Transverse colon (tissue), 4 donors: ENCODE measurements at places on chromosomes 6 and 20. TPM values are rescaled to one million over a fixed set of nuclear protein-coding genes. Genes with fewer than 3 reads are reported as not detected.
A peak's percentile ranks its signal among the peaks of the same experiment; 100 is the strongest.

DNA sequence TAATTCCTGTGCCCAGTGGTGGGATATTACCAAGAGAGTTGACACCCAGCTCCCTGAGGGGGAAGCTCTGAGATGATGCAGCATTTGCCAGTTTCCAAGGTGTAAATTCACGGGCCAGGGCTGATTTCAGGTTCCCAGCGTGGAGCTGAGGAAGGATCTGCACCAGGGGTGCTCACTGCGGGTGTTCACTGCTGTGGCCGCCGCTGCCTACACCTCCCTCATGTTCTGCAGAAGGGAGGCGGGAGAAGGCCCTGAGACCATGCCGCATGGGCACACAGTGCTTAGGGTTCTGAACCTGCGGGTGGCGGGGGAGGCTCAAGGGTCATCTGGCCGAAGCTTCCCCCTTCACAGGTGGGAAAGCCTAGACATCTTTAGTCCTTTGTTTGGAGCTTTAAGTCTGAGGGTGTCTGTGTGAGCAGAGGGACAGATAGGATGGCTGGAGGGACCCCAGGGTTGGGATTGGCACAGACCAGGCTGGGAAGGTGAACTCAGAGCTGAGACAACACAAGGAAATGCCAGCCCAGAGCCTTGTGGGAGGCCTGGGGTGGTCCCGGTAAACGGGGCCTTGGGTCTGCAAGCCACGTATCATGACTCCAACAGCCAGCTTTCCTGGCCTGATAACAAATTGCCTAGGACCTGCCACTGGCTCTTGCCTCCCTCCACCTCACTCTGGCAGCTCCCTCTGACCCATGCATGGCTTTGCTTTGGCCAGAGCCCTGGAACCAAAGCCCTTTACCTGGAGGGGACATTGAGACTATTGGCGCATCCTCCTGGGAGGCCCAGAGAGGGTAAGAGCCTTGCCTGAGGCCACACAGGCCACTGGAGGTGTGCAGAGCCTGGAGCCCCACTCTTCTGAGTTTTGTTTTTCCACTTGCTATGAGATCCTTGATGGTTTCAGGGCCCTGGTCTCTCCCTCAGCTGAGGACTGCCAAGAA, 40.4 kb downstream of the SYNJ2 start:
- no peak for DNase-seq

GRCh38 chr6:84348801-84349200, 121.4 kb upstream of the CEP162 start:
- DNase-seq = no peak

- peak; percentile 50 for DNase-seq
Measured at GRCh38 chr20:63580796-63581461, 6.9 kb upstream of the HELZ2 start.

- no peak for DNase-seq
Measured at GRCh38 chr6:43286980-43287716, 10.9 kb upstream of the SLC22A7 start.

DNA sequence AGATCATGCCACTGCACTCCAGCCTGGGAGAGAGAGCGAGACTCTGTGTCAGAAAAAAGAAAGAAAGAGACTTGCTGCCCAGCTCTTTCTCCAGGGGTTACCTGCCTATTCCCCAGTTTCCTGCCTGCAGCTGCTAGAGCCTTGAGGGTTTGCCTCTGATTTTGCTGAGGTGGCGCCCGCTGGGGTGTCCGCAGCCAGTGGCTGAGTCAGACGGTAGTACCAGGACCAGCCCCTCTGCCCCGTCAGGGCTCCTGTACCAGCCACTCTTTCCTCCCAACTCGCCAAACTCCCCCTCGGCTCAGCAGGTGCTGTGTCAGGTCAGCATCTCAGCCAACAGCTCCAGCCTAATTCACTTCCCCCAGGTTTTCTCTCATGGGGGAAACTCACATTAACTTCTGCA, 7.4 kb upstream of the LSM14B start:
- DNase-seq = no peak

GRCh38 chr20:44618318-44618731, 33.2 kb downstream of the ADA start:
- DNase-seq = peak; percentile 51

DNA sequence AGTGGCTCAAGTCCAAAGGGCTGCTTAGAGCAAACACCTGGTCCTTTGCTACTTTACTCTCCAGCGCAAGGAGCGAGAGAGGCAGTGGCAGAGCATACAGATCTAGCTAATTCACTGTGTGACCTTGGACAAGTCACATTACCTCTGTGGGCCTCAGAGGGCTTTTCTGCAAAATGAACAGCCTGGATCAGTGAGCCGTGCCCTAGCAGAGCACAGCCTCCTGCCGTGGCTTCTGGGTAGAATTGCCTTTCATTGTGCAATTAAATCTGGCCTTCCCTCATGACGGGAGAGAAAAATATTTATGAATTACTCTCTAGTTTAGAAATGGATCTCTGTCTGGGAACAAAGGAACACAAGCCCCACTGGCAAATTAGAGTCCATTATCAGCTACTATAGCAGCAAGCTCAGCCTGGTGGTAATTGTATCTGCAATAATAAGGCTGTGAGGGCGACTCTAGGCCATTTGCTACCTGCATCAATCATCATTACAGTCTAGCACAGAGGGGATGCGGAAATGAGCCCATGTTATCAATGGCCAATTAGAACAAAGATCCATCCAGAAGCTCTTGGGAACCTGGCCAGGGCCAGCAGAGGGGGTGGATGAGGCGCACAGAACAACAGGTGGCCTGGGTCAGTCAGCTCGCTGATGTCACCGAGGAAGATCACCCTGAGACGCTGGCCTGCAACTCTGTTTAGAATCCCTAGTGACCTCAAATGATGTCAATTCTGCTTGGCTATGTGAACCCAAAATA, 114.2 kb upstream of the LY86 start:
- DNase-seq = no peak

GRCh38 chr6:34241351-34242215, 4.9 kb downstream of the HMGA1 start:
- DNase-seq = no peak

- DNase-seq = no peak
Measured at GRCh38 chr20:35603695-35604448, 11.8 kb upstream of the SPAG4 start.

DNA sequence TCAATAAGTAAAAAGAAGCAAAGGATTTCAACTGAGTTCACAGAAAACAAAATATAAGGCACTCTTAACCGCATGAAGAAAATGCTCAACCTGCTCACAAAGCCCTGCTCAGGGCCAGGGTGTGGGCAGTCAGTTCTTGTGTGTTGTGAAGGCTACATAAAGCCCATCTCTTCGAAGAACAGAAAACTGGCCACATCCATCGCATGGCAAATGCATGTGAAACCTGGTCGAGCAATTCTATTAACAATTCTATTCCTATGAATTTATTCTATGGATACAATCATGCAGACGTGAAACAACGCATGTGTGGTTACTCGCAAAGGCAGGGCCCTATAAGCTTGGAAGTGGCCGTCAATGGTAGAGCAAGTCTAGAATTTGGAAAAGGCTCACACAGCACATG, 110.5 kb downstream of the PSMB1 start:
- no peak for DNase-seq

- DNase-seq = peak; percentile 3
Measured at GRCh38 chr20:35006009-35006408, 50.3 kb downstream of the MYH7B start.

DNA sequence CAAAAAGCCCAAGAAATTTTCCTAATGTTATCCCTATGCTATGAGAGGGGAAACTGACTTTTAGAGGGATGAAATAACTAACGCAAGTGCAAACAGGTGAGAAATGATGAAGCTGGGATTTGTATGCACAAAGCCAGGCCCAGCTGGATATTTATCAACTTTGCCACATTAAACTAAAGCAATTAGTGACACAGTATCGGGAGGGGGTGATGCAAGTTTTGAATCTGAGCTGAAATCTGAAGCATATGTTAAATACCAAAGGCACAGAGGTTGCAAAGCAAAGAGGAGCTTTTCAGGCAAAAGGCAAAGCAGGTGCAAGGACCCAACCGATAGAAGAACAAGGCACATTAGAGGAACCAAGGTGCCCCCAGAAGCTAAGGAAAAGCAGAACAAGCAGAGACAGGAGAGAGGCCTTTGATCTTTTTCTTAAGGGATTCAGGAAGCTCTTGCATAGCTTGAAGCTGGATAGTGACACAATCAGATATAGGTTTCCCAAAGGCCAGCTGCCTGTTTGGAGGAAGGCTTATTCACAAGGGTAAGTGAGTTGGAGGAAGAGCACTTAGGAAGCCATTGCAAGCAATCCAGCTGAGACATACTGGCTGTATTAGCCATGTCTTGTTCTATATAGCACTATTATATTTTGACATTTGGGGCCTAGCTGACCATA, 207.5 kb downstream of the HIVEP2 start:
- no peak for DNase-seq

GRCh38 chr6:42292004-42292740, 74.5 kb upstream of the MRPS10 start:
- no peak for DNase-seq

GRCh38 chr6:161066511-161066910, 74.9 kb downstream of the MAP3K4 start:
- DNase-seq = no peak

DNA sequence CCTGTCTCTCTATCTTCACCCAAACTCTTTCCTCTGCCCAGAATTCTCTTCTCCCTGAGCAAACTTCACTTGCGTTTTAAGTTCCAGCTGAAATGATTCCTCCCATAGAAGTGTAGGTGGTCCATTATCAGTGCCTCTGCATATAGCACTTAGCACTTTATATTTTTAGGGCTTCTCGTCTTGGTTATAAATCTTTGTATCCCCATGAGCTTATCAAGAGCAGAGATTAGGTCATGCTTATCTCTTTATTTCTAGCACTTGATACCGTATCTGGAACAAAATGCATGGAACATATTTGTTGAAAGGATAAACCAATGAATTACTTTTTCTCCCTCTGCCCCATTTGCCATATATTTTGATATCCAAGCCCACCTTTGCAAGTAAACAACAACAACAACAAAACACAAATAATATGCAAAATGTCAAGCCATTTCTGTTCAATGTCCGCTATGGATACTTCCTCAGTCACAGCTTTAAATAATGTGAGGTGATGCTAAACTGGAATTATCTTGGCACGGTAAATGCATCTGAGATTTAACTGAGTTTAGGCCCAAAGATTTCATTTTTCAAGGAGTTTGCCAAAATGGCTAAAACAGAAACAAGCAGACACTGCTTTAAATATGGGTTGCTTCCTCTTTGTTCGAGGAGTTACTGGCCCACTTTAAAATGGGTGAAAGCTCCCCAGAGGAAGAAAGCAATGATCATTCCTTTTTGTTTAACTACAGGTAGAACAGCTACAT, 106.2 kb upstream of the STMND1 start:
- DNase-seq = no peak

DNA sequence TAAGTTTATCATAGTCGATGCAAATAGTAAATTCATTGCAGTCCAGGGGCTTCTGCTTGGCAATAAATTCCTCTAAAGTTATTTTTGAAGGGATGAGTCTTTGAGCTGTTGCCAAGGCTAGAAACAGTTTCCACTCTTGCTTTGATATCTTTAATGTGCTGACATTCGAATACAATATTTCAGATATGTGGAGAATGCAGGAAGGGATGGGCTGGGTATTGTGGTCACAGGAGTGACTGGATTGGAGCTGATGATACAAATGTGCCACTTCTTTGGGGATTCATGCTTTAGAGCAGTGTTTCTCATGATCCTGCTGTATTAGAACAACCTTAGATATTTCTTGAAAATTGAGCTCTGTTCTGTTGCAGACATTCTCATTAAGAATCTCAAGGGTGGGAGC, 139.0 kb downstream of the PRDM13 start:
- DNase-seq = no peak

GRCh38 chr6:5462856-5463255, 201.5 kb downstream of the FARS2 start:
- no peak for DNase-seq

GRCh38 chr20:22977047-22977785, 57.9 kb upstream of the SSTR4 start:
- no peak for DNase-seq

DNA sequence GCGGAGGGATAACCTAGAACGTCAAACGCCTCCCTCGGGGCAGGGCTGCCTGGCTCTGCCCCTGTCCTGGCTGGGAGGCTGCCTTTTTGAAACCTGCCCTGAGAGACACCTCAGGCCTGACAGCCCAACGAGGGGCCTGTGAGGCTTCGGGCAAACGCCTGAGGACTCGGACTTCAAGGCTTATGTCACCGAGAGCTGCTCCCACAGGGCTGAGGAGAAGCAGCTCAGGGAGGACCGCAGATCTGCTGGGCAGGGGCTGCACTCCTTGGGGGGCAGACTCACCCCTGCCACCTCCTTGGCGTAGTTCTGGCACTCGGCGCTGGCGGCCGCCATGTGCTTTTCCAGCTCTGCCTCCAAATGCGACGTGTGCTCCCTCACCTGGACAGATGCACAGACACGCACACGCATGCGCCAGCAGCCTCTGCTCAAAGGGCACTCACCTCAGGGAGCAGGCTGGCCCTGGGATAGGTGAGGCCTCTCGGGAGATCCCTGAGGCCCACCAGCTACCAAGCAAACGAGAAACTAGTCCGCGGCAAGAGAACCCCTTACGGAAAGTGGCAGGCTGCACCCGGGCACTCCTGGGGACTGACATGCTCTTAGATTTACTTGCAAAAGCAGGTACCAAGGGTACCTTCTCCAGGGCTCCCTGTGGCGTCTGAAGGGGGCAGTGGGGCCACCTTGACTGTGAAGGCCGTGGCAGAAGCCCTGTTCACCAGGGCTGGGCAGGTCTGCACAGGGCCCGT, 49.6 kb downstream of the DSTN start:
- DNase-seq = peak; percentile 6

DNA sequence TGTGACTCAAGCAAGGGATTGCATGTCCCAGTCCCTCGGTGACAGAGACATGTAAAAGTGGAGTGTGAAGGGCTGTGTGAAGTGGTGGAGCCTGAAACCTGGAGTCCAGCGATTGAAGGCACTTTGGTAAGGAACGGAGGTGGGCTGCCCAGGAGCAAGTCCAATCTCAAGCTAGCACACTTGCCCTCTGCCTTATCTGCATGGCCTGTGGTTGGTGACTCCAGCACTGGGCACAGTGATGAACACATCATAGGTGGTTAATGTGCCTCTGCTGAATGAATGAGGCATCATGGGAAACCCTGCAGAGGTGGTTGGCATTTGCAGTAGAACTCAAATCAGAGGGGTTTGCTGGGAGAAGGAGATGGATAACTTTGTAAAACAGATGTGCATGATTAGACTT, 14.9 kb upstream of the ULBP3 start:
- DNase-seq = no peak

The MROH8 gene
- total RNA-seq = 2.2 TPM

The TMEM217 gene
- total RNA-seq = not detected

The HCRTR2 gene
- not detected for total RNA-seq

The CRISP2 gene
- not detected for total RNA-seq

The INSM1 gene
- total RNA-seq = 0.60 TPM

The CD109 gene
- total RNA-seq = 1.9 TPM

The DOK5 gene
- not detected for total RNA-seq

The MYH7B gene
- total RNA-seq = 0.41 TPM
